CD4-positive, alpha-beta T cell treated with Interleukin-12 subunit alpha and Interleukin-12 subunit beta, for 1 hour (primary cell): ENCODE measurements at places on chromosomes 16 and 17.

DNA sequence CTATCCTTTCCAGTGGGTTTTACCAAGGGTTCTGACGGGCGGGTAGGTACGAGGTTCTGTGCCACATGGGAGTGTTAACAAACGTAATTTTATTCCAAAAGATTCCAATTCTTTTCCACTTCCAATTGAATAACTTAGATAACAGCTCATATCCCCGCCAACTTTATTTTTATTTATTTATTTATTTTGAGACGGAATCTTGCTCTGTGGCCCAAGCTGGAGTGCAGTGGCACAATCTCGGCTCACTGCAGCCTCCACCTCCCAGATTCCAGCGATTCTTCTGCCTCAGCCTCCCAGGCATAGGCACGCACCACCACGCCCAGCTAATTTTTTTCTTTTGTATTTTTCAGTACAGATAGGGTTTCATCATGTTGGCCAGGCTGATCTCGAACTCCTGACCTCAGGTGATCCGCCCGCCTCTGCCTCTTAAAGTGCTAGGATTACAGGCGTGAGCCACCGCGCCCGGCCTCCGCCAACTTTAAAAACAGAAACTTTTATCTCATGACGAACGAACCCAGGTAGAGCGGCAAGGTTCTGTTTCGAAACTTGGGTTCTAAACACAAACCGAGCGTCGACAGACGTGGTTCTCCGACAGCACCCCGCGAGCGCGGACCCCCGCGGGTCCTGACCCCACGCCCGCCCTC is 613 bp downstream of the ECI1 start:
- DNase-seq: peak; percentile 56

DNA sequence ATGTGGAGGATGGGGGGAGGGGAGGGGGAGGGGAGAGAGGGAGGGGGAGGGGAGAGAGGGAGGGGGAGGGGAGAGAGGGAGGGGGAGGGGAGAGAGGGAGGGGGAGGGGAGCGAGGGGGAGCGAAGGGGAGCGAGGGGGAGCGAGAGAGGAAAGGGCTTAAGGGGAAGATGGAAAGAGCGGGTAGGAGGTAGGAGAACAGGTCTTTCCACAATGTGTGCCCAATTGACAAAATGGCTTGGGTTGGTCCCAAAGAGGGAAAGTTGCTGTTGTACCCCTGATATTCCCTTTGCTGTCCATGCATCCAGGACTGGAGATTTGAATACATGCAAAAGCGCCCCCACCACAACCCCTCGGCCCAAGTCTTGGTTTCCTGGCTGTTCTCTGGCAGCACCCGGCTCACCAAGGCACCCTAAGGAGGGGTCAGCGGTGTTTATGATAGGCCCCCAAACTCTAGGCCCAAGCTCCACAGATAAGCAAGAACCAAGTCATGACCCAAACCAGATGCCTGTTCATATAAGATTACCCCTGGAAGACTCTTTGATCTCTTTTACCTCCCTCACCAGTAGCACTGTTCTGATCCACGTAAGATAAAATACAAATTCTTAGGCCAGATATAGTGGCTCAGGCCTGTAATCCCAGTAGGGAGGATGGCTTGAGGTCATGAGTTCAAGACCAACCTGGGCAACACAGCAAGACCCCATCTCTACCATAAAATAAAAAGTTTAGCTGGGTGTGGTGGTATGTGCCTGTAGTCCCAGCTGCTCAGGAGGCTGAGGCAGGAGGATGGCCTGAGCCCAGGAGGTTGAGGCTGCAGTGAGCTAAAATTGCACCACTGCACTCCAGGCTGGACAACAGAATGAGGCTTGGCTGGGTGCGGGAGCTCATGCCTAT is 119.6 kb downstream of the ZFHX3 start:
- no peak for DNase-seq

- no peak for DNase-seq
Measured at GRCh38 chr16:69859105-69859989, 91.8 kb upstream of the CLEC18A start.

- no peak for DNase-seq
Measured at GRCh38 chr16:85378145-85379040, 234.7 kb upstream of the GSE1 start.

GRCh38 chr17:77844681-77845080 is 113.8 kb upstream of the TNRC6C start:
- DNase-seq: no peak

DNA sequence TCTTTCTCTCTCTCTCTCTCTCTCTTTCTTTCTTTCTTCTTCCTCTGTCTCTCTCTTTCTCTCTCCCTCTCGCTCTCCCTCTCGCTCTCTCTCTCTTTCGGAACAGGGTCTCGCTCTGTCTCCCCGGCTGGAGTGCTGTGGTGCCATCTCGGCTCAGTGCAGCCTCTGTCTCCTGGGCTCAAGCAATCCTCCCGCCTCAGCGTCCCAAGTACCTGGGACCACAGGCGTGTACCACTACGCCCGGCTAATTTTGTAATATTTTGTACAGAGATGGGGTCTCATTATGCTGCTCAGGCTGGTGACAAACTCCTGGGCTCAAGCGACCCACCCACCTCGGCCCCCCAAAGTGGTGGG is 12.7 kb upstream of the KLHDC4 start:
- DNase-seq: no peak

DNA sequence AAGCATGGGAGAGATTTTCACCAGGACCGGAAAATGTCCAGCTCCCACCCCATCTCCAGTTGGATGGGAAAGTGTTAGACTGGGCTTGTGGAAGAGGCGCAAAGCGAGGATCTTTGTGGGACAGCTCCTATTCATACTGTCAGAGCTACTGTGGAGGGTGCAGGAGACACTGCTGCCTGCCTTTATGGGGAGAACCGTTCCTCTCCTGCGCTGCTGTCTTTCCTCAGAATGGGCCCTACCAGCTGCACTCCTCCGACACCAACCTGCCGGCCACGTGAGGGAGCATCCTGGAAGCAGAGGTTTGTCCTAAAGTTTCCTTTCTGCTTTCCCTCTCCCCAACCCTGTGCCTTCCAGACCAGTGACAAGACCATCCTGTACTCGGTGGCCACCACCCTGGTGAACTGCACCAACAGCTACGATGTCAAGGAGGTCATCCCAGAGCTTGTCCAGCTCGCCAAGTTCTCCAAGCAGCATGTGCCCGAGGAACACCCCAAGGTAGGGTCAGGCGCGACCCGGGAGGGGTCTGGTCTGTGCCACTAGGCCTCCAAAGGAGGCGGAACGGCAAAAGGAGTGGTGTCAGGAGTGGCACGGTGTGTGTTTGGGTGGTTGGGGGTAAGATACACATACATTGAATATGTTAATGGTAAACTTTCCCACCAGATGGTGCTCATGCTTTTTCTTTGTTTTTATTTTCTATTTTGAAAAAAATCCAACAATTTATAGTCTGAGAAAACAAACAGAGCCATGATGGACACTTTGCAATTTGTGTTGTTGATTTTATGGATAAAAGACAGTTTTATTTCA is 23.0 kb downstream of the SLC35G3 start:
- DNase-seq: peak; percentile 76

- DNase-seq: no peak
Measured at GRCh38 chr17:34246881-34247280, 8.2 kb upstream of the CCL2 start.

DNA sequence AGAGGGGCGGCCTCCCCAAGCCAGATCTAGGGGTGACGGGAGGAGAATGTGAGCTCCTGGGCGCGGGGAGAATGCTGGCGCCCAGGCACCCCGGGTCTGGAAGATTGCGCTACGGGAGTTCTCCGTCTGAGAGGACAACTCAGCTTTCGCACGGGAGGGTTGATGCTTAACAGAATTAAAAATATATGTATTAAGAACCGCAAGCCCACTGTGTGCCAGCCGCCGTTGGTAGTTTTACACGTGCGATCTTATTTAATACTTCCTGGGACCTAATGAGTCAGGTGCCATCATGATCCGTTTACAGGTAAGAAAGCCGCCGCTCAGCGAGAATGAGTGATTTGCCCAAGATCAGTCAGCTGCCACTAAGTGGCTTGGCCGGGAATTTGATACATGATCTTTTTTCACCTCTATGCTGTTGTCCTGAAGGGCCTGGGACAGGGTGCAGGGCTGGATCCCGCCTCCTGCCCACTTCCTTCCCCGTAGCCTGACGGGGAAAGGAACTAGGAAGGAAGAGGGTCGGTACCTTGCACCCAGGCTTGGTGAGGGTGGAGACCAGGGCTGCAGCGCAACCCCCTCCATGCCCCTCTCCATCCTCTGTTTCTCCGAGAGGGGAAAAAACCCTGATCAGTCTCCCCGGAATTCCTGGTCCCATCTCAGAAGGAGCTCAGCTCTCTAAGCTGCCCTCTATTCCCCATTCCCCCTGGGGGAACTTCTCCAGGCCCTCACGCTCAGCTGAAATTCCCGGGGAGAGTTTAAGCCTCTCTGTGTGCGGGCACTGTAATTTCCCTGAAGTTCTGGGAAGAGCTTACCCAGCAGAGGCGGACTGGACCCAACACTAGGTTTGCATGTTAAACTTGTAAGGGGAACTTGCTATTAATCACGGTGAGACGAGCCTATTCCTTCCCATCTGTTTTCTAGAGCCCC is 983 bp downstream of the VAT1L start:
- no peak for DNase-seq

- DNase-seq: no peak
Measured at GRCh38 chr17:76121932-76122430, 18.4 kb upstream of the EXOC7 start.

GRCh38 chr17:40457369-40457768 is 14.1 kb downstream of the IGFBP4 start:
- DNase-seq: no peak

DNA sequence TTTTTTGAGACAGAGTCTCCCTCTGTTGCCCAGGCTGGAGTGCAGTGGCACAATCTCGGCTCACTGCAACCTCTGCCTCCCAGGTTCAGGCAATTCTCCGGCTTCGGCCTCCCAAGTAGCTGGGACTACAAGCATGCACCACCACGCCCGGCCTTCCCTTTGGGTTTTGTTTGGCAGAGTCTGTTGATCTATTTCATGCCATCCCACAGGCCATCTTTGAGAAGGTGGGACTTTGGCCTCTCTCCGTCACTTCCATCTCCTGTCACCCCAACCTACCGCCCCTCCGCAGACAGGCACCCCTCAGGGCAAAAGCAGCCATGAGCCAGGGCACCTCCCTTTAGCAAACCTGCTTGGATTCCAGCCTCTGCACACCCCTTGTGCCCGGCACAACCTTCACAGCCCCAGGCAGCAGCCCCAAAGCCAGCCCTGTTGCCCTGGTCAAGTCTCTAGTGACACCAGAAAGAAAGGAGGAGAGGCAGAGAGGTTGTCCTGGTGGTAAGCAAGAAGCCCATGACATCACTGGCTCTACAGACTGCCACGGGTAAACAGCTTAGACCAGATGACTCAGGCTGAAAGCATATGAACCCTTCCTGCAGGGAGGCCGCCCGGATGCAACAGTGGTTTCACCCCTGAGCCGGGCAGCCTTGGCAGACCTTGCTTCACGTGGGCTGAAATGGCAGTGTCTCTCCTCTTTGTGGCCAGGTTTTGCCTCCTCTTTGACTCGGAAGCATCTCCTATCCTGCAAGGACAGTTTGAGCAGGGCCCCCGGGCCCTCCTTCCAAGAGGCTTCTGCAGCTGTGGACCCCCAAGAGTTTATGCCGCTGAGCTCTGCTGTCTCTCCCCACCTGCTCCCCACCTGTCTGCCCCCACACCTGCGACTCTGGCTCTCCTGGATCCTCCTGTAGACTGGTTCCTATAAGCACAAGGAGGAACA is 8.1 kb upstream of the TIMP2 start:
- peak; percentile 48 for DNase-seq

GRCh38 chr16:17282247-17282646 is 188.5 kb downstream of the XYLT1 start:
- DNase-seq: no peak

DNA sequence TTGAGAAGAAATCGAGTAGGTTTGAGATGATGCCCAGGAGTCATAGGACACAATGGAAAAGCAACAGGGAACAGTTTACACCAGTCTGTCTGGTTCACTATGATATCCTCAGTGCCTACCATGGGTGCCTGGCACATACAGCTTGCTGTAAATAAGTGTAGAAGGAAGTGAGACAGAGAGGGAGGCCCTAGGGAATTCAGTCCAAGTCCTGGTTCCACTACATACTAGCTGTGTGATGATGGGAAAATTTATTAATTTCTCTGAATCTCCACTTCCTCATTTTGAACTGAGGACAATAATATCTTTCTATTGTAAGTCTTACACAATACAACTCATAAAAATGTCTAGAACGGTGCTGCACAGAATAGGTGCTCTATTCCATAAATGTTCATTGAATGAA is 53.3 kb upstream of the LYRM9 start:
- DNase-seq: no peak

- no peak for DNase-seq
Measured at GRCh38 chr17:9766970-9767369, 24.4 kb downstream of the DHRS7C start.
